Neural progenitor cell (in vitro differentiated cells): ENCODE measurements at places on chromosomes 5 and 9. TPM values are rescaled to one million over a fixed set of nuclear protein-coding genes. Genes with fewer than 3 reads are reported as not detected.

GRCh38 chr5:139180850-139181249, 17.3 kb downstream of the SIL1 start:
- H3K27me3 ChIP-seq = no peaks in the 10 kb centered on the region
- no peak for DNase-seq
- H3K4me3 ChIP-seq = no peak overlapping the region
- peaks cover 30% of the 10 kb centered on the region for H3K4me1 ChIP-seq
- no peak overlapping the region for H3K27ac ChIP-seq
- H3K36me3 ChIP-seq = no peaks in the 10 kb centered on the region

DNA sequence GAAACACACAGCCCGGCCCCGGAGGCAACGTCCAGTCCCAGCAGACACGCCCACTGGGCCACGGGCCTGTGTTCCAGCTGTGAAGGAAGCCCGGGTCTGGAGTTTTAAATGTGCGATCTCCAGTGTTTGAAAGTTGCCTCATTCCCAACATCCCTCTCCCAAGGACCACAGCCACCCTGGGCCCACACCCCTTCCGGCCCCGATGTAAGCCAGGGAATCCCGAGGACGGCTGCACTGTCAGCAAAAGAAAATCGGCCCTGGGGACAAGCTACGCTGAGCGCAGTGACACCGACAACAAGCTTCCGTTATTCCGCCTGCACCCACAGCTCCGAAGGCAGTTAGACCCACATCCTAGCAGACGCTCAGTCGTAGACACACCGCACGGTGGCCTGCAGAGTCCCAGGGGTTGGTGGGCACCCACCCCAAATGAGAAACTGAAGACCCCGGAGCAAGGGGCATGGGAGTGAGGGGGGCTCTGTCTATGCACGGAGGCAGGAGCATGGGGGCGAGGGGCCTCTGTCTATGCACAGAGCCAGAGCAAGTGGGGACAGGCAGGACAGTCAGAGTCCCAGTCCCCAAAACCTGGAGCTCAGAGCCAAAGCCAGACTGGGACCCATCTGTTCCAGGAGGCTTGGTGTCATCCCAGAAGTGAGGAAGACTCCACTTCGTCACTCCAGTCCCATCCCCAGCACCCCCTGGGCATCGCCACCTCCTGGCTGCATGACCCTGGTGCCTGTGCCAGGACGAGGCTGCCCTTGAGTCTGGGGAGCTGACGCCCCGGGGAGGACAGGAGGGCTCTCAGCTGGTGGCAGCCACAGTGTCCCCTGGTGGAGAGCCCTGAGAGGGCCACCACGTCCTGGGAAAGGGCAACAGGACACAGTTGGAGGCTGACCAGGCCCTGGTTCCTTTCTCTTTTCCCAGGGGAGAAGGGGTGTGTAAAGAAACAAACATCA, 23.4 kb downstream of the GLT6D1 start:
- H3K27me3 ChIP-seq = no peaks in the 10 kb centered on the region
- DNase-seq = no peak
- H3K4me3 ChIP-seq = no peak overlapping the region
- H3K27ac ChIP-seq = no peak overlapping the region

DNA sequence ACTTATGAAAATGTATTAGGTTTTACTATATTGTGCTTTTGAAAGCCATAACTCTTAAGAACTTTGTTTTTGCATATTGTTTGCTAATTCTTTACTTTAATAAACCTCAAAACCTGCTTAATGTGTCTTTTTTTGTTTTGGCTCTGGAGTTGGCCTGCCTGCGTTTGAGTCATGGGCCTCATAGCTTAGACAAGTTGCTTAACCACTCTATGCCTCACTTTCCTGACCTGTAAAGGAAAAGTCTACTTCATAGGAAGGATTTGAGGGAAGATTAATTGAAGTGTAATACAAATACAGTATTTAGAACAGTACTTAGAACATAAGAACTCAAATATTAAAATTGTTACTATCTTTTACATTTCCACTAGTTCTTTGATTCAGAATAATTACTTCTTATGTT, 10.3 kb downstream of the SMIM32 start:
- no peak overlapping the region for H3K27ac ChIP-seq
- DNase-seq = no peak
- H3K27me3 ChIP-seq = no peaks in the 10 kb centered on the region
- H3K4me3 ChIP-seq = no peak overlapping the region

DNA sequence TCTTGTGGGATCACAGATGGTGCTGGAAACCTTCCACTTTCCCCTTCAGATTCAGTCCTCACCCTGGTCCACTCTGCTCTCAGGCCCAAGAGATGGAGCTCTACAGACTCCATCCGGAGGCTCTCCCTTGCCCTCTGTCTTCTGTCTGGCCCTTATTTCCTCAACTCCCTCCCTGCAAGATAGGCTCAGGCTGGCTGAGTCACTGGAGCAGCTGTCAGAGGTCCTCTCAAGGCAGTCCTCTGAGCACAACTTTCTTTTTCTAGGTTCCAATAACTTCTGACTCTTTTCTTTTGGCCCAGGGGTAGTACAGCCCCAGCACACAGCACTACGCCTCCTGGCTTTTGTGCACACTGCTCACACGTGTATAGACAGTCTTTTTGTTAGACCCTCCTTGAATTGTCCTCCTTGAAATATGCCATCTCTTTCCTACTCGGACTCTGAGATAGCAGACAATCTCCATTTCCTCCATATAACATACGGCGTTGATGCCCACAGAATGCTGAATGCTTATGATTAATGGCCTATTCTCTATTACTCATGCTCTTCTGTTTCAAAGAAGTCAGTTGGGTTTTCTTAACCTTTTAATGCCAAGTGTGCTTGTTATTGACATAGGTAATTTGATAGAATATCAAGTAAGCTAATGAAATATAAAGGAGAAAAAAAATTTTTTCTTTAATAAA, 193.1 kb downstream of the SLC12A2 start:
- DNase-seq = no peak
- H3K4me1 ChIP-seq = no peaks in the 10 kb centered on the region
- no peak overlapping the region for H3K4me3 ChIP-seq
- no peak overlapping the region for H3K27ac ChIP-seq
- no peaks in the 10 kb centered on the region for H3K27me3 ChIP-seq

- H3K4me3 ChIP-seq = no peak overlapping the region
- no peak overlapping the region for H3K27ac ChIP-seq
- DNase-seq = peak; percentile 45
- no peaks in the 10 kb centered on the region for H3K27me3 ChIP-seq
- H3K36me3 ChIP-seq = no peaks in the 10 kb centered on the region
- H3K4me1 ChIP-seq = no peaks in the 10 kb centered on the region
Observed at GRCh38 chr5:60161340-60161934, 267.9 kb upstream of the PDE4D start.

DNA sequence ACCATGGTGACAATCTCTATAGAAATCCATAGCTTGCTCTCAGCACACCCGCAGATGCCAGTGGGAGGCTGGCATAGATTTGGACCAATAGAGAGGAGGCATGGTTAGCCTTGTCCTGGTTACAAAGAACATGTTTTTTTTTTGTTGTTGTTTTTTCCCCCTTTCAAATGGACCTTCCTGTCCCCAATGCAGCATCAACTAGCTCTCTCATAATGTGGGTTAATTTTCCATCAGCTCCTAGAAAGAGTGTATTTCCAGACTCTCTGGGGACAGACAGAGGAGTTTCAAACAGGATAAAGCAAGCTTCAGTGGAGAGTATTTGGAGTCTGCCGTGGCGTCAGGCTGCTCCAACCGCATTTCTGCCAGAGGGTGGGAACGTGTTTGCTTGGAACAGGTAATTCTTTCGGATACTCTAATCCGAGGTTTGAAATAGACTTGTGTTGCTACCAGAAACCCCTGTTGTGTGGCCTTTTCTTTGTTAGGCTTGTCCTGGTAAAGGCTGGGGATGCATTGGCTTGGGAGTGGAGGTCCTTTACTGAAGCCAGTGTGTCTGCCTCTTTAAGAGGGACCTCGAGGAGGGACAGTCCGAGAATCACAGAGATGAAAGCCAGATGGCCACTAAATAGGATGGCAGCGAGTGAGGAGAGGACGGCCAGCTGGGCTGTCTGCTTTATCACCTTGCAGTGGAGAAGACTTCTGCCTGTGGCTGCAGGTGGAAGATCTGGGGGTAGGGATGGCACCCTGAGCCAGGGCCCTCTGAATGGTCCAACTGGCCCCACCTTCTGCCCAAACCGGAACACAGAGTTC, 130.5 kb upstream of the CPEB4 start:
- no peak for DNase-seq
- no peaks in the 10 kb centered on the region for H3K27me3 ChIP-seq
- no peak overlapping the region for H3K27ac ChIP-seq
- H3K4me1 ChIP-seq = peaks cover 23% of the 10 kb centered on the region

DNA sequence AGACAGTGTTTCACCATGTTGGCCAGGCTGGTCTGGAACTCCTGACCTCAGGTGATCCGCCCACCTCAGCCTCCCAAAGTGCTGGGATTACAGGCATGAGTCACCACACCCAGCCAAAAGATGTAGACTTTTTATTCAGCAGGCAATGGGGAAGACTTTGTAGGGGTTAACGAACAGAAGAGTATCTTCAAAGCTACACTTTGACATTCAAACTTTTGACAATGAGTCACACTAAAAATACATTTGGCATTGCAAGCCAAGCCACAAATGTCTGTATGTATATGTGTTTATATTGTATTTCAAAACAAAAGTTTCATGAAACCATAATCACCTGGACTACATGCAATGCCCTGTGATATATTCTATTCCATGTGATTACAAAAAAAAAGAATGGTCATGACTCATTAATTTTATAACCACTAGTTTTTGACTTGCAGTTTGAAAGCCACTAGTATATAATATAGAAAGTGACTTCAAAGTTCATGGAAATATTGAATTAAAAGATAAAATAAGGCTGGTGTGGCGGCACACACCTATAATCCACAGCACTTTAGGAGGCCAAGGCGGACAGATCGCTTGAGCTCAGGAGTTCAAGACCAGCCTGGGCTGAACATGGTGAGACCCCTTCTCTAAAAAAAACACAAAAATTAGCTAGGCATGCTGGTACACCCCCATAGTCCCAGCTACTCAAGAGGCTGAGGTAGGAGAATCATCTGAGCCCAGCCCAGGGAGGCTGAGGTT, 8.3 kb downstream of the DIMT1 start:
- no peaks in the 10 kb centered on the region for H3K27me3 ChIP-seq
- H3K36me3 ChIP-seq = peaks cover 13% of the 10 kb centered on the region
- H3K4me1 ChIP-seq = no peaks in the 10 kb centered on the region
- no peak overlapping the region for H3K4me3 ChIP-seq

- no peaks in the 10 kb centered on the region for H3K36me3 ChIP-seq
- no peaks in the 10 kb centered on the region for H3K27me3 ChIP-seq
- H3K27ac ChIP-seq = no peak overlapping the region
Observed at GRCh38 chr5:96753848-96754247, 53.9 kb downstream of the ERAP1 start.

GRCh38 chr9:107218829-107219485, 64.1 kb upstream of the RAD23B start:
- no peak overlapping the region for H3K4me3 ChIP-seq
- H3K36me3 ChIP-seq = no peaks in the 10 kb centered on the region
- H3K27me3 ChIP-seq = no peaks in the 10 kb centered on the region
- no peak for DNase-seq
- peaks cover 16% of the 10 kb centered on the region for H3K4me1 ChIP-seq
- no peak overlapping the region for H3K27ac ChIP-seq

- no peak for DNase-seq
- H3K27ac ChIP-seq = no peak within 1 kb of the TSS
- H3K27me3 ChIP-seq = peaks cover 14% of the 10 kb centered on the region
- H3K36me3 ChIP-seq = no peaks in the 10 kb centered on the region
- H3K4me3 ChIP-seq = no peak within 1 kb of the TSS
Observed at GRCh38 chr9:35905912-35906679, at the start of gene HRCT1. Gene HRCT1 (plus strand): TSS chr9:35906202. CDS start chr9:35906288, 86 bp downstream.

GRCh38 chr5:148176480-148176879, 8.1 kb downstream of the SPINK14 start:
- H3K4me3 ChIP-seq = no peak overlapping the region
- H3K27ac ChIP-seq = no peak overlapping the region
- peak; percentile 55 for DNase-seq
- no peaks in the 10 kb centered on the region for H3K36me3 ChIP-seq
- H3K27me3 ChIP-seq = no peaks in the 10 kb centered on the region
- H3K4me1 ChIP-seq = peaks cover 12% of the 10 kb centered on the region

- no peak for DNase-seq
- H3K36me3 ChIP-seq = no peaks in the 10 kb centered on the region
- H3K27ac ChIP-seq = peak overlapping the region; percentile 35
- H3K4me3 ChIP-seq = no peak overlapping the region
Observed at GRCh38 chr9:85716031-85716877, 25.5 kb downstream of the AGTPBP1 start.

Gene PHYHD1
- total RNA-seq = 15.2 and 19.0 TPM in 2 replicates

Gene CDC25C
- 45.8 and 48.6 TPM in 2 replicates for total RNA-seq

Gene MYMK
- not detected in 2 replicates for total RNA-seq

Gene FOXD4
- 0.12 TPM in 1 of 2 replicates, not detected in the other for total RNA-seq
